Astrocyte (in vitro differentiated cells and primary cell): ENCODE measurements at places on chromosomes 16 and 17. TPM values are rescaled to one million over a fixed set of nuclear protein-coding genes. Genes with fewer than 3 reads are reported as not detected.

DNA sequence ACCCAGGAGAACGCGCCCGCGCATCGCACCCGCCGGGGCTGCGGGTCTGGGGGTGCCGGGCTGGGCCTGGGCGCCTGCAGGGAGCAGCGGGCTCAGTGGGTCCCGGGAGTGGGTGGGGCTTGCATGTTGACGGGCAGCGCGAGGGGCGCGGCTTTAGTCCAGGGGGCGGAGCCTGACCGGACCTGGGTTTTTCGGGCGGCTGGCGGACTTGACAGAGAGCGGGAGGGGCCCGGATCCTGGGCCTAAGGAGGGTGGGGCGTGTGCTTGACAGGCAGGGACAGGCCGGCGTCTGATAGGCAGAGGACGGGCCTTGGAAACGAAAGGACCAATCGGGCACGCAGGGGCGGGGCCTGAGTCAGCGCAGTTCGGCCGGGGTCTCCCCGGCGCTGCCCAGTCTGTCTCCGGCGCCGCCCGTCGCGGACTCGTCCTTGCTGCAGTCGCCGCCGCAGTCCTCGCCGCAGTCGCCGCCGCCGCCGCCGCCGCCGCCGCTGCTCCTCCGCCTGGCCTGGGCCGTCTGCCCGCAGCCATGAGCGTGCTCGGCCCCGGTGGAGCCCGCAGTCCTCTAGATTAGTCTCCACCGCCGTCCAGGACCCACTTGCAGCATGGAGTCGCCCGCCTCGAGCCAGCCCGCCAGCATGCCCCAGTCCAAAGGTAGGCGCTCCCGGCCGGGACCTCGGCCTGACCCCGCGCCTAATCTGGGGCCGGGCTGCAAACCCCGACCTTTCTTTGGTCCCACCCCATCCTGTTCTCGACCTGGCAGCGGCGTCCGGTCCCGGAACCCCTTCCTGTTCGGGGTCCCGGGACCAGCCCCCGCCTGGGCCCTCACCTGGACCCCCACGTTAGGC, at the start of gene MAP2K3:
MAP2K3 (plus strand) TSS at position 393 of the 845 bp plus-strand sequence; CDS start at position 603, 210 bp downstream.
- DNase-seq, result peak; percentile 97

DNA sequence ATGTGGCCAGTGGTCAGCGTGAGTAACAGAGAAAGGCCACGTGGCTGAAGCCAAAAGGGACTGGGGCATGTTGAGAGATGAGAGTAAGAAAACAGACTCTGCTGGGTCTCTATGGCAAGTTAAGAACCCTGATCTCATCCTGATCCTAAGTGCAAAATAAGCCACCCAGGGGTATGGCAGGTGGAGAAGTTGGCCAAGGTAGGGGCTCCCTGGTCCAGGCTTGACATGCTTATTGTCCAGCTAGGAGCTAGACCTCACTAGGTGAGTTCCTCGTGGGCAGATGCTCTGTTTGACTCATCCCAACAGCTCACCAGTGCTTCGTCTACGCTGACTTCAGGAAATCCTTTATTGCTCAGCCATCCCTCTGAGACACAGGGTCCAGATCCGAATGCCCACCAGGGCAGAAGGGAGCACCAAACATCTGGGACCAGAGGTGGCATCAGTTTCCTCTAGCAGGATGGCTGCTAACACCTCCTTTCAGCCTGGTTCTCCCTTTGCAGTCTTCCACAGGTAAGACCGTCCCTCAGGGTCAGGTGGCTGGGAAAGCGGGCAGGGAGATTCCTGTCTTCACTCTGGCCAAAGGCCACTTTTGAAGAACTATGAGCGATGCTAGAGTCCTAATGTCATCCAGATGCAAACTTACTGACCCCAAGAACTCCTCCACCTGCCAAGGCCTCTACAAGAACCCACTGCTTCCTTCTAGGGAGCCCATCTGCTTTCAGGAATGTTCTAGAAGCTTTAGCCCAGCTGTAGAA, 99.5 kb downstream of the CDYL2 start:
- no peak for DNase-seq

DNA sequence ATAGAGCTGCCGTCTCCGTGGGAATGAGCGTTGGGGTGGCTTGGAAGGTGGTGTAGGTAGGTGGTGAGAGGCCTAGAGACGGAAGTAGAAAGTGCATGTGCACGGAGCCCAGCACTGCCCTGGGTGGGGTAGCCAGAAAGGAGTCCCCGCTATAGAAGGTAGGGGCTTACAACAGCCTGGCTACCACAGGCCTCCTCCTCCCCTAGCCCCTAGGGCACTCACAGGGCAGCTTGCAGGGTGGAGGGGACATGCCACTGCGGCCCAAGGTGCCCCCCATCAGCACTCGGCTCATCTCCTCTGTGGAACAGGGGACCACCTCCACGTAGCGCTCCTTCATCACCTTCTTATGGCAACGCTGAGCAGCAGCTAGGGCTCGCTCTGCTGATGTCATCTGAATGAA, 5.0 kb downstream of the ESRP2 start:
- DNase-seq, result no peak

- no peak for DNase-seq
Observed at GRCh38 chr16:79659344-79659743, 58.8 kb upstream of the MAF start.

- DNase-seq, result no peak
Observed at GRCh38 chr16:27108826-27109665, 42.3 kb downstream of the C16orf82 start.

DNA sequence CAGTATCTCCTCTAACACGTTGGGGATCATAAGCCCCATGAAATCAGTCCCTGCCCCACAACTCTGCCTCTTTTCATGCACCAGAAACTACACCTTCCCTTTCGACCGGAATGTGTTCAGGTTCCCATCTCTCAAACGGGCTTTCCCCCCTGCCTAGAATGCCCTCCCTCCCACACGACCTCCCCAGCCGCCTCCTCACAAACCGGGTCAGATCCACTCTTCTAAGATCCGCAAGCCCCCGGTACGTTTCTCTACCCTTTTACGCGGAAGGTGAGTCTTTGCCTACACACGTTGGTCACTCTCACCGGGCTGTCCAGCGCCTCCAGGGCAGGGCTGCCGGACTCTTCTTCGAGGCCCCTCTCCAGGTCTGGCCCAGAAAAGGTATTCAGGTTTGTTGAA, 708 bp downstream of the DHX33 start:
- no peak for DNase-seq

PABPN1L gene
- total RNA-seq, result not detected in 2 replicates

KRTAP9-8 gene
- total RNA-seq, result not detected in 2 replicates
